ENCODE measurements at places on chromosomes 2 and 18.
A peak's percentile ranks its signal among the peaks of the same experiment; 100 is the strongest.

DNA sequence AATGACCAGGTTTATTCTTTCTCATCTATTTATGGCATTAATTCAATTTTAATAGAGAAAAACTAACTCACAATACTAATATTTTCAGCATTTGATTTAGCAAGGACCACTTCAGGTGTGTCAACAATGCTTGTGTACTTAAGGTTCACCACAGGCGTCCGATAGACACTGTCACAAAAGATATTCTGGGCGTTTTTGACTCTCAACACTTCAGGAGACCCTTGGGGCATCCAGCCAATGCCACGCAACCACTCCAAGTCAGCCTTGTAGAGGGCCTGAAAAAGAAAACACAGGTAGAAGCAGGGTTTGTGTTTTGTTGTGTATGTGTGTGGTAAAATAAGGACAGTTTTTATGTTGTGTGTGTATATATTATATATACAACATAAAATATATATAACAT, 158.2 kb downstream of the NEB start:
- no peak for DNase-seq

GRCh38 chr2:156476850-156477206, 40.6 kb downstream of the GPD2 start:
- no peak for DNase-seq

DNA sequence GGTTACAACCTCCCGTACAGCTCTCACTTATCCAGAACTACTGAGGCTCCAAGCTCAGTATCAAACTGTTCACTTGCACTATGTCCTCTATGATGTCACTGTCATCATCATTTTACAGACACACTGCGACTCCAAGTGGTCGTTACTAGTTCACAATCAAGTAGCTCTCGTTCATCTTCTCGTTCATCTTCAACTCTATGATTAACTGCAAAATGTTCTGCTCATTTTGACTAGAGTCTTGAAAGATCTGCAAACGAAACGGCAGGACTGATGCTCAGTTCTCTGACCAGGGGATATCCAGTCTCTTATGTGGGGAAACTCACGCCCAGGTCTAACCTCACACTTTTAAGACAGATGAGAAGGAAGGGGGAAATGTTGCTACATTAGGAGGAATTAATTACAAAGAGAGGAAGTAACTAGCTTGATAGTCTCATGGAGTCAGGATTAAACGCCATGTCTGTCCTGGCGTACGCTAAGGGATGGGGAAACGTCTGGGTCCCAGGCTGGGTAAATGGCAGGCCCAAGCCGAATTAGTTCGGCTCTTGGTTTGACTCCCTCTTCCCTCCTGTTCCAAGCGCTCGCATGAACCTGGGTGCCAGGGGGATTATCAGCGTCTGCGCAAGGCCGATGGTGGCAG, 794 bp upstream of the CHCHD5 start:
- DNase-seq: no peak

DNA sequence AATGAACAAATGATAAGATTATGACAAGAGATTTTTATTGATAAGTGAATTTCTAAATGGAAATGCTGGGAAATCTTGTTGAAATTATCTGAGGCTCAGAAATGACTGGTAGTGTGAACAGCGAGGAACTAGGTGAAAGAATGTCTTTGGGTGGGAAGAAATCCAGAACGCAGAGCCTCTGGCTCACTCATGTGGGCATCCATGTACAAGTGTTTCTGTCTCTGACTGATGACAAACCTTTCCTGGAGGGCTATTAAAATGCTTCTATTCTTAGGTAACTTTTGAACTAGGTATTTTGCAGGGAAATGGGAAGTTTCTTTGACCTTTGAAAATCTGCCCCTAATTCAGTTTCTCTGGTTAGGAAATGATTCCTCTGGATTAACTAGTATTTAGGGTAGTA, 598.6 kb downstream of the SLC4A3 start:
- no peak for DNase-seq

GRCh38 chr2:69589973-69590652, 53.4 kb downstream of the AAK1 start:
- no peak for DNase-seq

GRCh38 chr18:1968801-1969498, 602.4 kb downstream of the METTL4 start:
- DNase-seq: no peak

DNA sequence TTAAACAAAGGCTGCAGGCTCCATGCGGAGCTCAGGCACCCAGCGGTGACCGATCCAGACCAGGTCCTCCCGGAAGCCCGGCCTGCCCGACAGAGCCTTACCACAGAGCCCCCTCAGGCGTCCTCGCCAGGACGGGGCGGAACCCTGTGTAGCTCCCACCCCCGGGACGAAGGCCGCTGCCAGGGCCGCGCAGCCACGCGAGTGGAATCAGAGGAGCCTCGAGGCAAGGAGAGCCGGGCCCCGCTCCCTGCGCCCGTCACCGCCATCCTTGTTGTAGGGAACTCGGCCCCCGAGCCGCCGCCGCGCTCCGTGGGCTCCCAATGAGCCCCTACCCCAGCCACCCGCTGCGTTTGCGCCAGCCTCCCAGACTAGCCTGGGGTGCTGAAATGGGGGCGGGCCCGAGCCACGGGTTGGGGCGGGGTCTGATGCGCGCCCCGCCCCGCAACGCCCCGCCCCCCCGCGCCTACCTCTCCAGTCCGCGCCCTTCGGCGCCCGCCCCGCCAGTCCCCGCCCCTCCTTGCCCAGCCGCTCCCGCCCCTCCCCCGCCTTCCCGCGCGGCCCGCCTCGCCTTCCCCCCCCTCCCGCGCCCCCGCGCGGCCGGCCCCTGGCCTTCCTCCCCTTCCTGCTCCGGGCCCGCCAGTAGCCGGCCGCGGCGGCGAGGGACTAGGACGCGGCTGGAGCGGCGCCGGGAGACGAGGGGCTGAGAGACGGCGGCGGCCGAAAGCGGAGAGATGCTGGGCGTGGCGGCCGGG, at the start of gene LIMS1:
Gene LIMS1 (plus strand): TSS at position 639 of the 752 bp plus-strand sequence. CDS start 93 bp downstream, at position 732.
- peak; percentile 87 for DNase-seq

- no peak for DNase-seq
Observed at GRCh38 chr18:79574938-79575525, 104.6 kb upstream of the CTDP1 start.

- DNase-seq: no peak
Observed at GRCh38 chr2:188415754-188416083, 124.0 kb downstream of the GULP1 start.

- no peak for DNase-seq
Observed at GRCh38 chr18:11981543-11982366, 448 bp downstream of the IMPA2 start.

DNA sequence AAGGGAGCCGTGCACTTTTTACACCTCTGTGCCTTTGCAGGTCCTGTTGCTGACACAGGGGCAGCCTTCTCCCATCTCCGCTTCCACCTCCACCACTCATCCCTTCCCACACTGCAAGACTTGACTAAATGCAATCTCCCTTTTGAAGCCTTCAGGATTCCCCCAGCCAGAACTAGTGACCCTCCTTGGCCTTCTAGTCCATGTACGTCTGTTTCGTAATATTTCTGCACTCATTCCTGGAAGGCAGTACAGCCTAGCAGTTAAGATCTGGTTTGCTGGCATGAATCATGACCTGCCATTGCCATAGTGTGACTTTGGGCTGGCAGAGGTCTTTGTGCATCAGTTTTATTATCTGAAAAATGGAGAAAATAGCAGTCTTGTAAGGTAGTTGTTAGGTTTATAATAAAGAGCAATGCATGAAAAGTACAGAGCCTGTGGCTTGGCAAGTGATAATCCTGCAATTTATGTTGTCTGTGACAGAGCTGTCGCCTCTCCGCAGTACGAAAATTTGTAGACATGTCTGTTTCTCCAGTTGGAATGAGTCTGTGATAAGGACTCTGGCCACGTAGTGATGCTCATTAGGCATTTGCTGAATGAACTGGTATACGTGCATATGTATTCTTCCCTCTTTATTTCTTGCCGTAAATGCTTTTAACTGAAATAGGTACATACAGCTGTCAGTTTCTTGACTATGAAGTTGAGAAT, 36.7 kb downstream of the NCK2 start:
- no peak for DNase-seq

DNA sequence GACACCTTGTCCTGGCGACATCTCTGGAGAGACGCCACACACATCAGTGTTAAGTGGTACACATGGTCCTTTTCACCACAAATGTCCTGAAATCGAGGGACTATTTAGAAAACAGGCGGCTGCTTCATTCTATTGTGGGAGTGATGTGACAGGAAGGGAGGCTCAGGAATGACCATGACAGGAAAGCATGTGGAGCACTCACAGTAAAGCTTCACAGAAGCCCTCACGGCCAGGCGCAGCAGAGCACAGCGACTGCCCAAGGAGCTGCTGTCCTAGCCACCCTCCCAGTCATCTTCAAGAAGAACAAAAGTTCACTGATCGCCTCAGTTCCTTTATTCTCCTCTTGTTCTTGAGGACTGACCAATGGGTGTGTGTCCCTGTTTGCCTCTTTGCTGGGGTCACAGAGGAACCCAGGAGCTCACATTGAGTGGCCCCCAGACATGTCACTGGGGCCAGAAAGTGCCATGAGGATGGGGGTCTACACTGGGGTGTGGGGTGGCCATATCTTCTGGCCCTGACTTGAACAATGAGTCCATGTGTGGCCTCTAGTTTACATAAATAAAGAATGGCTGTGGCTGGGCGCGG, 84.6 kb upstream of the RANBP2 start:
- no peak for DNase-seq

DNA sequence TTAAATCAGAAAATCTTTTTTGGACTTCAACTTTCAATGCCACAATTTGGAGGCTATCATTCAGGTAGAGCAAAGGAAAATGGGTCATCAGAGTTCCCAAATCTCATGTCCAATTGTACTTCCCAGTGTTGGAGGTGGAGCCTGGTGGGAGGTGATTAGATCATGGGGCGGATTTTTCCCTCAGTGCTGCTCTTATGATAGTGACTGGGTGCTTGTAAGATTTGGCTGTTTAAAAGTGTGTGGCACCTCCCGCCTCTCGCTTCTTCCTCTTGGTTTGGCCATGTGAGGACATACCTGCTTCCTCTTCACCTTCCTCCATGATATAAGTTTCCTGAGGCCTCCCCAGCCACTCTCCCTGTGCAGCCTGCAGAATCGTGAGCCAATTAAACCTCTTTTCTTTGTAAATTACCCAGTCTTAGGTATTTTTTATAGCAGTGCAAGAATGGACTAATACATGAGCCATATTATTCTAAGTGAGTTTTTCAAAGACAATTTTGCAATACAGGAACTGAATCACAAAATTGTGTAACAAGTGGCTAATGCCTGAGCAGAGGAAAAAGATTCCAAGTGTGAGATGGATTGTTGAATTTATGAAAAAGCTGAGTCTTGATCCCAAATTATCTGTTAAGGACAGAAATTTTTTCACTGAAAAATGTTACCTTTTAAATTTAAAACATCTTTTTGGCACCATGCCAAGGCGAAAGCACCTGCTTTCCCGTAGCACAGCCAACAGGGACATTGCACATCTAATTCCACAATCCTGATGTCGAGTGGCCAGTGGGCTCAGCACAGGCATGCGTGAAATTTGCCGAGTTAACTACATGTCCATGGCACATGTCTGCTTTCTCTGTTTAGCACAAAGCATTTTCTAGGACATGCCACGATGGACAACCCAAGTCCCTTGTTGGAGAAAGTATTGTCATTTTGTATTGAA, 150.9 kb downstream of the COL6A3 start:
- DNase-seq: no peak

GRCh38 chr2:218168635-218169462, 2.1 kb upstream of the CXCR1 start:
- peak; percentile 43 for DNase-seq

GRCh38 chr2:121171625-121172119, 113.3 kb downstream of the TFCP2L1 start:
- no peak for DNase-seq

- no peak for DNase-seq
Observed at GRCh38 chr2:23698721-23699579, 228.0 kb downstream of the ATAD2B start.

DNA sequence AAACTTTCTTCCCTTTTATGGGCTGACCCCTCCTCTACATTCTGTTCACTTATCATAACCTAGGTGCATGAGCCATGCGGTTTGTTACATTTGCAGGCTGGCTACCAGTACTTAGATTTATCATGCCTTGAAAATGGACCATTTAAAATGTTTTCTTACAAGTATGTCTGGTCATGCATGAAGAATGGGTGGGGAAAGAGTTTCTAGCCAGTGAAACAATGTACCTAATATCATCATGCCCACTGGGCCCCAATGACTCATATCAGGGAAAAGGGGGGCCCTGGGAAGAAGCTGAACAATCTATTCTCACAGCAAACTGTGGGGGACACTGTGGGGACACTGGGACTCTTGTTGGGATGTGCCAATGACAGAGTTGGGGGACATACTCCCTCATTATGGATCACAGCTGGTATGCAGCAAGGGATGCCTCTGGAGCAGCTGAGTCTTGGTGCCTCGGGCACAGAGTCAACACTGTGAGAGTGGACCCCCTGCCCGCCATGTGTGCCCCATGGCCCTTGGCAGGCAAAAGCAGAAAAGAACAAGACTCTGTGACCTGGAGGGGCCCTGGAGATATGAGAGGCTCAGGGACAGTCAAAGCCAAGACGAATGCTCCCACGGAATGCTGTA, 156.3 kb downstream of the ZNF516 start:
- DNase-seq: no peak

DNA sequence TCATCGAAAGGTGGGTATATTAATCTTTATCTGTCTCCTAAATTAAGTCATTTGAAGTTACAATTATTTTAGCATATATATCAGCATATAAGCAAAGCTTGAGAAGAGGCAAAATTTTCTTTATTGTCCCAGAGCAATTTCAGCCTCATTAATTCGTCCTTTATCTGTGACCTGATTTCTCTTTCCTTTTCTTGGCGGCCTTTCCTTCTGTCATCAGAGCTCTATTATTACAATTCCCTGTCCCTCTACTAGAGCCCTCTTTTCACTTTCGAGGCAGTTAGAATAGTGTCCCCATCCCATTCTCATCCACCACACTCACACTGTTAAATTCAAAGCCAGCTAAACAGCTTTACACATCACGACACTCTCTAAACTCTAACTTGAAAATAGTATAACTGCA, 1293.2 kb upstream of the FAM98A start:
- DNase-seq: no peak

GRCh38 chr2:142033393-142033792, 97.4 kb downstream of the LRP1B start:
- DNase-seq: no peak

DNA sequence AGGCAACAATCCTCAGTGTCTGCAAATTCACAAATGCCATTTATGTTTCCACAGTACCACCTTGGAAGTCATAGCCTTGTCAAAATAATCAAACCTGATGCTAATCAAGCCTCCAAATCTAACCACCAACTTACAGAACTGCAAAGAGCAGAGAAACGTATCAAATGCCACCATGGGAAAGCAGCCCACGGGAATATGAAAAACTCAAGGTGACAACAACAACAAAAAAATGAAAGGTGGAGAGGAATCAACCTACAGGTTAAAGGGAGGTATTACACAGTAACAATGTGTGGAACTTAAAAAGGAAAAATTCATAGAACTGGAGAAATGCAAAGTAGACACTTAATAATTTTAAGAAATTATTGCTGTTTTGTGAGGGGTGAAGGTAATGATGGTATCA, 46.7 kb downstream of the CD226 start:
- DNase-seq: no peak

DNA sequence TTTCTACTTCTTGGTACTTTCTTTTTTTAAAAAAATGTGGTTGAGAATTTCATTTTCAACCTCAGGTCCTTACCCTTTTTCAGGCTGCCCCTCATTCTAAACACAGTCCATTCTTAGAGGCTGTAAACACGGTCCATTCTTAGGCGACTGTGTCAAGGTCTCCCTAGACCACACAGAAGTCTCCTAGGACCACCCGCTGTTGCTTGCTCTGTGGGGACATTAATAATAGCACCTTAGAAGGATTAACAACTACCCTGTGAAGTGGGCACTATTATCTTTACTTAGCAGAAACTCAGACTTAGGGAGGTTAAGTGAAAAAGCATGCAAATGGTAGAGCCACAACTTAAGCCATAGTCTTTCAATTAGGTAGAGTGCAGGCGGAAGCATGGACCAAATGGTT, 91.7 kb downstream of the RBMS1 start:
- no peak for DNase-seq
